Bronchus fibroblast of lung (primary cell): ENCODE measurements at places on chromosomes 6 and 20. TPM values are rescaled to one million over a fixed set of nuclear protein-coding genes. Genes with fewer than 3 reads are reported as not detected.

C6orf163 gene
- 0.34 and 0.74 TPM in 2 replicates for total RNA-seq

LCA5 gene
- total RNA-seq, result 2.2 and 2.9 TPM in 2 replicates

WFDC13 gene
- total RNA-seq, result not detected in 2 replicates

GPLD1 gene
- 0.15 and 0.17 TPM in 2 replicates for total RNA-seq

SIGLEC1 gene
- not detected in 2 replicates for total RNA-seq

GNAS-AS1 gene
- 0.67 and 1.2 TPM in 2 replicates for total RNA-seq

FUT9 gene
- total RNA-seq, result not detected in 2 replicates

RNF39 gene
- total RNA-seq, result not detected in 2 replicates

BMP6 gene
- 0.15 TPM in 1 of 2 replicates, not detected in the other for total RNA-seq

PNPLA1 gene
- total RNA-seq, result not detected in 2 replicates

VARS2 gene
- 23.0 and 25.9 TPM in 2 replicates for total RNA-seq

TFAP2D gene
- total RNA-seq, result not detected in 2 replicates

PRL gene
- not detected in 2 replicates for total RNA-seq

MOG gene
- not detected in 2 replicates for total RNA-seq

NKAPL gene
- total RNA-seq, result 0.89 and 1.3 TPM in 2 replicates

APCDD1L gene
- total RNA-seq, result 2.7 and 4.2 TPM in 2 replicates

PGK2 gene
- total RNA-seq, result not detected in 2 replicates

MDFI gene
- 7.0 and 7.6 TPM in 2 replicates for total RNA-seq

CNBD2 gene
- 1.0 and 2.1 TPM in 2 replicates for total RNA-seq

CLDN20 gene
- total RNA-seq, result not detected in 2 replicates

CTAGE9 gene
- under 0.01 TPM in 1 of 2 replicates, not detected in the other for total RNA-seq

TENT5A gene
- 1.7 and 1.9 TPM in 2 replicates for total RNA-seq

KIF6 gene
- under 0.01 and 0.17 TPM in 2 replicates for total RNA-seq

HLA-F gene
- total RNA-seq, result not detected in 2 replicates

LRRC73 gene
- under 0.01 and 0.15 TPM in 2 replicates for total RNA-seq

ANGPT4 gene
- under 0.01 TPM in 1 of 2 replicates, not detected in the other for total RNA-seq

ADGRF4 gene
- not detected in 2 replicates for total RNA-seq

B3GALT4 gene
- 4.4 and 4.9 TPM in 2 replicates for total RNA-seq

IRAK1BP1 gene
- total RNA-seq, result 2.8 and 3.0 TPM in 2 replicates

CFAP206 gene
- 0.15 and 0.17 TPM in 2 replicates for total RNA-seq

LIME1 gene
- 5.2 and 6.7 TPM in 2 replicates for total RNA-seq

SYCP2 gene
- total RNA-seq, result under 0.01 and 0.15 TPM in 2 replicates
